Motor neuron (in vitro differentiated cells): ENCODE measurements at places on chromosomes 2 and 18.

DNA sequence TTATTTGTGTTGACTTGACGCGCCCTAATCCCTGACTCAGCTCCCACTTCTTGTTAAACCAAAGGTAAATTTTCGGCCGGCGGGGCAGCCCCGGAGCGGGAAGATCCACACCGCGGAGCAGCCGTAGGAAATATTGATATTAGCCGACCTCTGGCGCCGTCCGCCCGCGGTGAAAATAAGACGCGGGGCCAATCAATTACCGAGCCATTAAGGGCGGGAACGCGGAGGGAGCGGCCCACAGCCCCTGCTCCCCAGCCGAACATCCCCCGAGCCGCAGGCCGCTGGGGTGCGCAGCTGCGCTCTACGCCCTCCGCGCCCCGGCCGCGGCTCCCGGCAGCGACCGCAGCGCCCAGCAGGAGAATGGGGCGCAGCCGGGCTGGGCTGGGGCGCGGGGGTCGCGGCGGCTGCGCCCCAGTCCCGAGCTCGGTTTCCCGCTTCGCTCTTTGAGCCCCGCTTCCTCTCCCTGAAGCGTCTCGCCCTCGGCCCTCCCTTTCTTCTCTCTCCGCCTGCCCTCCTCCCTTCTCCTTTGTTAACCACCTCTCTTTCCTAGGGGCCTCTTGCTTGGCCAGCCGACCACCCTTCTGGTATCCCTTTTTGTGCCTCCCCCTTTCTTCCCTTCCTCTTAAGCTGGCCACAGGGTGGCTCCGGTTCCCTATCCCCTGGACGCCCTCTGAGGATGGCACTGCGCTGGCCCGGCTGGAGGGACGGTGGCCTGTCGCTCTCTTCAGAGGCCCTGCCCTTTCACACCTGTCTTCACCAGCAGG, 40.9 kb downstream of the CELF4 start:
- ATAC-seq = peak; percentile 75

- no peak for ATAC-seq
These were observed 9.8 kb upstream of the MREG start for GRCh38 chr2:216023055-216023648.

GRCh38 chr2:65386344-65386743, 46.1 kb downstream of the SPRED2 start:
- no peak for ATAC-seq

GRCh38 chr2:170498619-170499018, 216.5 kb upstream of the SP5 start:
- no peak for ATAC-seq

DNA sequence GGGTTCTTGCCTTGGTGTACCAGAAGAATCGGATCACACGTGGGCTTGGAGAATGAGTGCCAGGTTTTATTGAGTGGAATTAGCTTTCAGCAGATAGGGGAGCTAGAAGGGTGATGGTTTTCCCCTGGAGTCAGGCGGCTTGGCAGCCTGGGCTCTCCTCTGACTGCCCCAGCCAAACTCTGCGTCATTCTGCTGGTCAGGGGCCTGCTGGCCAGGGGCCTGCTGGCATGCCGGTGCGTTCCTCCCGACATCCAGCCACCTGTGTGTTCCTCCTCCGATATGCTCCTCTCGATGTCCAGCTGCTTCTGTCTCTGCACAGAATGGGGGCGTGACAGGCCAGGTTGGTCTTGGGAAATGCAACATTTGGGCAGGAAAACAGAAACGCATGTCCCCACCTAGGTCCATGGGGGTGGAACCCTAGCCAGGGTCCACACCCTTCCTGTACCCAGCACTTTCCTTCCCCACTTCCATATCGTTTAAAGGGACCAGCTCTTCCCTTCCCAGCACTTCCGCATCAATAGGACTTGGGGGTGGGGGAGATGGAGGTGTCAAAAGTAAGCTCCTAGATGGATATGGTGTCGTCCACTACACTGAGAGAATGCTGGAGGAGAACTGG, 85.3 kb downstream of the VWA3B start:
- ATAC-seq = no peak

DNA sequence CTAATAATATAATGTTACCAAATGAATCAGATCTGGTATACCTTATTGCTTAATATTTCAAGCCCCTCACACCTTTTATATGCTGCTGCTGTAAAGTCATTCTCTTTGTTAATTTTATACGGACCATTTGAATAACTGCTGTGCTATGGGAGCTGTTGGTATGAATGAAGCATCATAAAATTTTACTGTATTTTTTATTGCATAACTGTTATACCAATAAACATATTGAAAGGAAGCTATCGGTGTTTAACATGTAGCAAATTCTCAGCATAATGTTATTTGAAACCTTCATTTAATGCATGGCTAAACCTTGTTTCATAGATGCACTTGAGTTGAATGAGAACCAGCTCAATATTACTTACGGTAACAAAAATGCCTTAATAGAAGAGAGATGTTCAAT, 1040.3 kb downstream of the SOCS6 start:
- no peak for ATAC-seq

DNA sequence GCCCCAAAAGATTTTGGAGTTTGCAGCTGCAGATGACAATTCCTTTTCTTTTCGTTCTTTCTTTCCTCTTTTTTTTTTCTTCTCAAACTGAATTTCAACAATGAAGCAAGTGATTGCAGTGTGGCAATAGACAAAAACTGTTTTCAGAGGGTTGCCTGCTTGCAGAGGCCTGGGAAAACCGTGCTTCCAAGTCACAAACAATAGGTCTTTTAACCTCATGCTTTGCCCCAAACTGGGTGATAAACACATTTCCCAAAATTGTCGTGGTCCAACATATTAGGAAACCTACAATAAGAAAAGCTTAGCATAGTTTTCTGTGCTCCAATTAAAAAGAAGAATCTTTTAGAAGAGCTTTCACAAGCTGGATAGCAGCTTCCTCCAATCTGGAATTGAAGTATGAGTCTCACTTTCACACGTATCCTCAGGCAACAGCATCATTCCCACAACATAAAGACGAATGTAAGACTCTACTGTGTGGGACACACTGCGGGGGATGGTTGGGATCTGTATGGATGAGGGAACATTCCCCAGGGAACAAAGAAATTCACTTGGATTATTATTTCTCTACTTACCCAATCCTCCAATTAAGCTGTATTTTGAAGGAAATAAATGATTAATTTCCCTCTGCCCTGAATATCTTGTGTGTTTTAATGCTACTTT, 656.1 kb downstream of the RNF144A start:
- no peak for ATAC-seq

DNA sequence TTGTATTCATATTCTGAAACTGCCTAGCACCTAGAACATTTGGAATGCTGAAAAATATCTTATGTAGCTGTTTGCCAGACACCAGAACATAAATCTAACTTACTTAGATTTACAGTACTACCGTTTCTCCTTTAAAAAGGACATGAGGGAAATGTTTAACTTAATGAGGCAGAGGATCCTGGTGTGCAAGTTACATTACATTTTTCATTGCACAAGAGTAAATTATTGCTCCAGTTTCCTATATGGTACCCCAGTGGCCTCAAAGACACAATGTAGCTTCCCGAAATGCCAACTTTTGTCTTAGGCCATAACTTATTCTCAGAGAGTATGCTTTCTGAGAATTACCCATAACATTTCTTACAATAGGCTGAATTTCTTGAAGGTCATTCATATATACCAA, 105.5 kb upstream of the DTNA start:
- no peak for ATAC-seq

- no peak for ATAC-seq
These were observed 18.2 kb downstream of the GNLY start for GRCh38 chr2:85712336-85712735.

GRCh38 chr18:76620321-76621170, 125.5 kb upstream of the ZNF516 start:
- peak; percentile 69 for ATAC-seq

GRCh38 chr18:49591775-49592174, 29.9 kb downstream of the LIPG start:
- ATAC-seq = no peak

GRCh38 chr18:10682368-10682714, 156.5 kb downstream of the NAPG start:
- no peak for ATAC-seq

- ATAC-seq = no peak
These were observed 67.0 kb downstream of the CACNB4 start for GRCh38 chr2:152031747-152032306.

DNA sequence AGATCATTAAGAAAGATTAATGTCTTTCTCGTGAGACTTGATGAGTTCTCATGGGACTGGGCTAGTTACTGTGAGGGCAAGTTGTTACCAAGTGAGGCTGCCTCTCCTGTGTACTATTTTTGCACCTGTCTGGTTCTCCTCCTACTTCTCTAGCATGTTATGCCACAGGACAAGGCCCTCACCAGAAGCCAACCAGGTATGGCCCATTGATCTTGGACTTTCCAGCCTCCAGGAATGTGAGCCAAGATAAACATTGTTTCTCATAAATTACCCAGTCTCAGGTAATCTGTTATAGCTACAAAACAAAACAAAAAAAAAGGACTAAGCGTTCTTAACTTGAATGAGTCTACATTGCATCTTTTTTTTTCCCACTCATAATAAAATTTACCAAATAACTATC, 184.1 kb downstream of the CDH7 start:
- ATAC-seq = no peak

- ATAC-seq = no peak
These were observed 389.5 kb downstream of the RND3 start for GRCh38 chr2:150097901-150098531.
